ENCODE measurements at places on chromosomes 16 and 17.

GRCh38 chr16:82105107-82105506, 64.9 kb downstream of the MPHOSPH6 start:
- no peak for DNase-seq

- peak; percentile 84 for DNase-seq
These were observed at the start of gene NLRC3 for GRCh38 chr16:3577302-3577752. Gene NLRC3, minus strand, starts transcription at chr16:3577403. Its CDS starts 12,367 bp downstream, at chr16:3565036.

GRCh38 chr16:25064937-25065336, 46.6 kb upstream of the LCMT1 start:
- DNase-seq, result no peak

GRCh38 chr16:67910158-67910557, 17.1 kb downstream of the PSKH1 start:
- peak; percentile 84 for DNase-seq

GRCh38 chr16:78823027-78823426, 723.6 kb downstream of the WWOX start:
- no peak for DNase-seq

GRCh38 chr17:57609125-57609877, 135.8 kb downstream of the CCDC182 start:
- no peak for DNase-seq

GRCh38 chr16:87850009-87851006, 19.0 kb downstream of the SLC7A5 start:
- DNase-seq, result peak; percentile 82

DNA sequence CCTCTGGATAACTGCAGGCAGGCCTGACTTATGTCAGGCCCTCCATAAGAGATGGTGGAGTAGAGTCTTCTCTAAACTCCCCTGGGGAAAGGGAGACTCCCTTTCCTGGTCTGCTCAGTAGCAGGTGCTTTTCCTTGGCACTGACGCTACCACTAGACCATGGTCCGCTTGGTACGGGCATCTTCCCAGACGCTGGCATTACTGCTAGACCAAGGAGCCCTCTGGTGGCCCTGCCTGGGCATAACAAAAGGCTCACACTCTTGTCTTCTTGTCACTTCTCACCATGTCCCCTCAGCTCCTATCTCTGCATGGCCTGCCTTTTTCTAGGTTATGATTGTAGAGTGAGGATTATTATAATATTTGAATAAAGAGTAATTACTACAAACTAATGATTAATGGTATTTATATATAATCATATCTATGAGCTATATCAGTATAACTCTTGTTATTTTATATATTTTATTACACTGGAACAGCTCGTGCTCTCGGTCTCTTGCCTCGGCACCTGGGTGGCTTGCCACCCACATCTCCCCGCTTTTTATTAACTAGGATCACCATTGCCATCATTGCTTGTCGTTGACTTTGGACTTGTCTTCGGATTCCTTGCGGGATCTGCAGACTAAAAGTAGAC, 59.8 kb upstream of the ARL4D start:
- DNase-seq, result peak; percentile 67

DNA sequence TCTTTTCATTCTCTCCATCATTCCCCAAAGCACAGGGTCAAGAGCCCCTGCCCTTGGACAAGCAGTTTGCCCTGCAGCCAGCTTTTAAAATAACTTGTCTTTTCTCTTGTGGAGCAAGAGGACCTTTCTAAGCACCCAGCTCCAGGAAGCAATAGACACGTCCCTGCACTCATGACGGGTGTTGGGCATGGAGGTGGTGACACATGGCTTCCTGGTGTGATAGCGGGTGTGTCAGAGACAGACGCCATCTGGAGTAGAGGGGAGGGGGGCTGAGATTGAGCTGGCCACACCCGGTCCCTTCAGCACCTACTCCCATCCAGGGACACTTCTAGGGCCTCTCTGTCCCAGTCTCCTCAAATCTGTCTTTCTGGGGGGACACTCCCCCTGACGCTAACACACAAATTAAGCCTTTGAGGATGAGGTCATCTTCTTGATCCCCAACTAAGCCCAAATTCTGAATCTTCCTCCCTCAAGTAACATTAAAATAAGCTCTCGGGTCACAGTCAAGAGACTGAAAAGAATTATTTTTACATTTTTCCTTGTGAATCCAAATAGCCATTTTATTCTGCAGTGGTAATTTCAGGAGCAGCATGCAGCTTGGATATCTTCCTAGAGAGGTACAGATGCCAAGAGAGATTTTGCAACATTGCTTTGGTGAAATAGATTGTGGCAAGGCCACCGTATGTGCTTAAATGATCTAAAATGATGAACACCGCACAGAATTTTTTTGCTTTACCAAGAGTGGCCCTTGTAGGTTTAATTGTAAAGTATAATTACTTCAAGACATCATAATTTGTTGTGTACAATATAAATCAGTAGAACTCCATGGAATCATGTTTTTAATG, 216.6 kb upstream of the IRX3 start:
- no peak for DNase-seq

GRCh38 chr17:11990363-11990983, 6.8 kb downstream of the ZNF18 start:
- no peak for DNase-seq

- no peak for DNase-seq
These were observed 2.6 kb downstream of the HNF1B start for GRCh38 chr17:37742116-37742761.

- DNase-seq, result no peak
These were observed 249.6 kb upstream of the AXIN2 start for GRCh38 chr17:65811043-65811442.

DNA sequence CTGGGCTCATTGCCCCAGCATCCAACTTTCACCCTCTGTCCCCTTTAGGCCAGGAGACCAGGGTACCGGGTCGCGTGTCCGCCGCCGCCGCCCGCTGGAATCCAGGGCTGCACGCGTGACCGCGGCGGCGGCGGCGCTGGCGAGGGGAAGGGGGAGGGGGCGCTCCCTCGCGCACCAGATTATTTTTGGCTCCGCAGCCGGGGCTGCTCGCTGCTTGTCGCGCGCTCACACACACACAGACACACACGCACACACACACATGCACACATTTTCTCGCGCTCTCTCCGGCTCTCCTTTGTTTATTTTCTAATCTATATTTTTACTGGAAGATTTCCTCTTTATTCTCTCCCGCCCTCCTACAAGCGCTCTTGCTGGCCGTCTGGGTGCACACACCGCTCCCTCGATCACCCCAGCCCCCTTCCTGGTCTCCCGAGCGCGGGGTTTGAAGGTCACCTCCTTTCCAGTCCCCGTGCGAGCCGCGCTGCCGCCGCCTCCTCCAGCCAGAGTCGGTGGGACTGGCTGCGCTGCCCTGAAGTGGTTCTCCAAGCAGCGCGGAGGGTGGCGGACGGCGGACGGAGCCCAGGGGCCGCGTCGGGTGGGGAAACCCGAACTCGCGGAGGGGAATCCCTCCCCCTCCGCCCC, 921.4 kb upstream of the EEF2KMT start:
- DNase-seq, result no peak

GRCh38 chr16:11326084-11326736, 19.0 kb upstream of the RMI2 start:
- no peak for DNase-seq

DNA sequence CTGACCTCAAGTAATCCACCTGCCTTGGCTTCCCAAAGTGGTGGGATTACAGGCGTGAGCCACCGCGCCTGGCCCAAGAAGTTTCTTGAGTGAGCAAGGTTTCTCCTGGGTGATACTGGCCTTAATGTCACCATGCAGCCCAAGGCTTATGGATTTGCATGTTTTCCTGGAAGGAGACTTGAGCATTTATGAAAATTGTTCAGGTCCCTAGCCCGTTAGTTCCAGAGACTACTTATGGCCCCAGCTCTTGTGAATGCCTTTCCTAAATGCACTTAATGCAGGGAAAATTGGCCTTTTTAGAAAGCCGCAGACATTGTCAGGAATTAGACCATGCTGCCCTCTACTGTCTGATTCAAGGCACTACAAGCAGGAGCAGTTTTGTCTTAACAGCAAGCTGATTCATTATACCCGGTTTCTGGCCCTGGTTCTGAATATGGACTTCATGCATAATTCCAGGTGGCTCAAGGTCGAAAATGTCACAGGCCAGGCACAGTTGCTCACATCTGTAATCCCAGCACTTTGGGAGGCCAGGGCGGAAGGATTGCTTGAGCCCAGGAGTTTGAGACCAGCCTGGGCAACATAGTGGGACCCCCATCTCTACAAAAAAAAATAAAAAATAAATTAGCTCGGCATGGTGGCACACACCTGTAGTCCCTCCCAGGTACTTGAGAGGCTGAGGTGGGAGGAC, 91.3 kb downstream of the SNX29 start:
- DNase-seq, result peak; percentile 63

DNA sequence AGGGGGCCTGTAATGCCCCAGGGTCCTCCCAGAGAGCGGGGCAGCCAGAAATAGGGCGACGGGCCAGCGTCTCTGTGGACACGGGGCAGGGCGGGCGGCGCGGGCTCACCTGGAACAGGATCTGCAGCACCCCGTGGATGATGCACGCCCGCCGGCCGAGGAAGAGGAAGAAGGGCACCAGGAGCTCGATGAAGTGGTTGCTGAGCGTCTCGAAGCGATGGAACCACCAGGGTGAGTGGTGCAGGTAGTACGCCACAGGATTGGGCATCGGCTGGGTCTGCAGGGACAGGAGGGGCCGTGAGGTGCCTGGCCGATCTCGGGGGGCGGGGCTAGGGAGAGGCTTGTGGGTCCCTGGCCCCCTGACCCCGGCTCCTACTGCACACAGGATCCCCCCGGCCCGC, 78.9 kb upstream of the GNG13 start:
- DNase-seq, result no peak

DNA sequence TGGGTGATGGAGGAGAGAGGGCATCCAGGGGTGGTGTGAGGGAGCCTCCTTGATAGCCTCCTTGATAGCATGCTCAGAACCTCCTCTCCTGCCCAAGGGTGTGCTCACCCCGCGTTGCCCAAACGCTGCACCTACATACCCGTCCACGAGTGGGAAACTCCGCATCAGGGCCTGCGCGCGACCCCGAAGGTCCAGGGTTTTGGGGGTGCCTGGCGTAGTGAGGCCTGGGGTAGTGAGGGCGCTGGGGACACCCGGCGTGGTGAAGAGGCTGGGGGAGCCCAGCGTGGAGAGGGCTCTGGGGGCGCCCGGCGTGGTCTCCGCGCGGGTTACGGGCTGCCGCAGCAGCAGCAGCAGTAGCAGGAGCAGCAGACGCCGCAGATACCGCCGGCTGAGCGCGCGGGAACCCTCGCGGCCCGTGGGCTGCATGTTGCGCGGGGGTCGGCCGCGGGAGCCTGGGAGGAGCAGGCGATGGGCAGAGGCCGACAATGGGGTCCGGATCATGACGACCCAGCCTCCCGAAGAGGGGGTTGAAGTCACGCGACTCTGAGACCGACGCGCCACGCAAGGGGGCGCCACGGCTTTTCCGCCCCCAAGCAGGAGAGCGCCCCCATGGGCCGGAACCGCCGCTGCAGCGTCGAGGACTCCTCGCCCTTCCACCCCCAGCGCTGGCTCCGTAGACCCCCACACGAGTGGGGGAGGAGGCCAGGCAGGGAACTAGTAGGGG, at the start of gene DPEP3:
Gene DPEP3 (minus strand): TSS at position 545 of the 724 bp plus-strand sequence. CDS start 119 bp downstream, at position 426.
- DNase-seq, result no peak

- DNase-seq, result no peak
These were observed 23.7 kb downstream of the HSBP1 start for GRCh38 chr16:83831456-83831987.

GRCh38 chr17:37273409-37274051, 102.3 kb upstream of the C17orf78 start:
- DNase-seq, result no peak

GRCh38 chr16:59463776-59464175, 729.7 kb upstream of the GOT2 start:
- DNase-seq, result no peak

DNA sequence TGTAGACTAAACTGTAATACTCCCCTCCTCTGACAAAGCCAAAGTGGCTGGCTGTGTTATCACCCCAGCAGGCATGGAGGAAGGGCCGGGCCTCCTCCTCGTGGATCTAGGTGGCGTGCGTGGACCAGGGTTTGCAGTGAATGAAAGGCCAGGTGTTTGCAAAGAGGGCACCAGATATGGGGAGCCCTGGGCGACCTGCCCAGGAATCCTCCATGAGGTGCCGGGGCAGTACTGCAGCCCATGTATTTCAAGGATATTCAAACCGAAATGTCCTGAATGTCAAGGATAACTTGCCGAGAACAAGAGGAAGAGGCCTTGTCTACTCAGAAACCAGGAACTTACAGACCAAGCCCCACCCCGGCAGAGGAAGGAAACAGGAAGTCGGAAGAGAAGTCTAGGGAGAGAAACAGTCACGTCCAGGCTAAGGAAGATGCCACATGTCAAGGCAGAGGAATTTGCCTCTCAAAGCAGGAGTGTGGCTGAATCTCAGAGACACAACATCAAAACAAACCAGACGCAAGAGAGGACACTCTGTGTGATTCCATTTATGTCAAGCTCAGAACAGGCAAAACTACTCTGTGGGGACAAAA, 13.7 kb upstream of the OSGIN1 start:
- DNase-seq, result no peak

Data from DND-41 (cell line).